ENCODE measurements at places on chromosomes 11 and 22.

DNA sequence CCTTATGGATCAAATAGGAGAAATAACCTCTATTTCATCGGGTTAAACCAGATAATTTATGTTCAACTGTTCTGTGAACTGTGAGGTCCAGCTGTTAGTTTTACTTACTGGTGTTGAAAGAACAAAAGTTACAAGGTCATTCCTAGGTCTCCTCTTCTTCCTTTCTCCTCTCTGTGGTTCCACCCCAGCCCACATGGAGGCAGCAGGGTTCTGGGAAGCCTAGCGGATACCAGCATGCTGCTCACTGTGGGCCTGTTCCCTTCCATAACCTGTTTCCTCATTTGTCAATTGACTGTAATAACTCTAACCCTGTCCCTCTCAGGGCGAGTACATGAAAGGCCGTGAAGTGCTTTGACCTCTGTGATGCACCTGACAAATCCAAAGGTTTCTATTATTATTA lies 27.8 kb downstream of the RELT start:
- DNase-seq = no peak

GRCh38 chr11:22859756-22860155 lies 518 bp downstream of the CCDC179 start:
- DNase-seq = no peak

DNA sequence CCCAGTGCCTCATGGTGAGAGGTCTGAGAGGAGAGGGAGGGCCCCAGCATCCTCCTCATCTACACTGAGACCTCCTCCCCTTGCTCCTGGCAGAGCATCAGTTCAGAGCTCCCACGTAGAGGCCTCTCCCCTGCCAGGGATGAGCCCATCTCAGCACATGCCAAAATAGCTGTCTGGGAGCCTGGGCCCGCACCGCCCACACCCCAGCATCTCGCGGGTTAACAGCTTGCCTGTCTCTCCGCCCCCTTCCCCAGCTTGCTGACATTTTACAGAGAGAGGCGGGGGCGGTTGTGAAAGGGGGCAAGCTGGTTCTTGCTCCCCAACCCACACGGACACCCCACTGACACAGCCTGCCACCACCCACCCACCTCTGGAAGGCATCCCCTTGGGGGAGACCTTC lies 6.4 kb downstream of the DGKZ start:
- DNase-seq = no peak

- DNase-seq = no peak
These were observed 52.8 kb downstream of the WT1 start for GRCh38 chr11:32382339-32383049.

DNA sequence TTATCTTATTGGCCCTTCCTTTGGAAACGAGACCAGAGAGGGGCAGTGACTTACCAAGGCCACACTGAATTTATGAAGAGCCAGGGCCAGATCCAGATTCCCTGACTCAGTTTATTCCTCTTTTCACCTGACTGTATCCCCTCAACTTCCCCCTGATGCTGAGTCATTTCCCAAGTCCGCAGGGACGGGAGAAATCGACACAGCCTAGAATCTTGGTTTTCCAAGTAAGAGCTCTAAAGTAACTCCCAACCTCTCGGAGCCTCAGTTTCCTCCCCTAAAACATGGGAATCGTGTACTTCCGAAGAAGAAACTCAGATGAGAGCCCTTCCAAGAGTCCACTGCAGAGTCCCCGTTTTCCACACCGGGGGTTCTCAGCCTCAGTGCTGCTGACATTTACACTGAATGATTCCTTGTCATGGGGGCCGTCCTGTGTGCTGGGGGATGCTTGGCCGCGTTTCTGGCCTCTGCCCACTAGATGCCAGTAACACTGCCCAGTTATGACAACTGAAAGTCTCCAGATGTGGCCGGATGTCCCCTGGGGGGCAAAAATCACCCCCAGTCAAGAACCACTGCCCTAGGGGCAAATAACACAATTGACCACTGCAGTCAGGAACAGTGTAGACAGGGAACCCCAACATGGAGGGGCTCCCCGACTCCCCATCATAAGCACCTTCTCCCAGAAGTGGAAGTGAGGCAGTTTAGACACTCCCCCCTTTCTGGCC lies 11.2 kb downstream of the MPST start:
- DNase-seq = no peak

- DNase-seq = no peak
These were observed 1340.1 kb downstream of the TBC1D22A start for GRCh38 chr22:48102581-48102980.
